Iris pigment epithelial cell (primary cell): ENCODE measurements at places on chromosomes 4 and X.

DNA sequence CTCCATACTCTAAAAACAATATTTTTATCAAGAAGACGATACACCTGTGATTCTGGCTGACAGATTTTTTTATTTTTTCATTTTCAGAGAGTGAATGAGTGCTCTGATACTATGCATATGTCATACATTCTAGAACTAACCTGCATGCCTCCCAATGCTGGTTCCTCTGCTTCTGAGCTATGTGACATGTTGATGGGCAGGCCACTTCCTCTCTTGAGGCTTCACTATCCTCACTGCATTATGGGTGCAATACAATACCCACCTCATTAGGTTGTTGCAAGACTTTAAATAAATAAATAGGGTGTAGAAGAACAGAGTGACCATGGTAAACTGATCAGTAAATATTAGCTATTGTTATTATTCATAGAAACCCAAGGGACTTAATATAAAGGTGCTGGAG, 408.3 kb downstream of the HNRNPD start:
- no peak for DNase-seq

DNA sequence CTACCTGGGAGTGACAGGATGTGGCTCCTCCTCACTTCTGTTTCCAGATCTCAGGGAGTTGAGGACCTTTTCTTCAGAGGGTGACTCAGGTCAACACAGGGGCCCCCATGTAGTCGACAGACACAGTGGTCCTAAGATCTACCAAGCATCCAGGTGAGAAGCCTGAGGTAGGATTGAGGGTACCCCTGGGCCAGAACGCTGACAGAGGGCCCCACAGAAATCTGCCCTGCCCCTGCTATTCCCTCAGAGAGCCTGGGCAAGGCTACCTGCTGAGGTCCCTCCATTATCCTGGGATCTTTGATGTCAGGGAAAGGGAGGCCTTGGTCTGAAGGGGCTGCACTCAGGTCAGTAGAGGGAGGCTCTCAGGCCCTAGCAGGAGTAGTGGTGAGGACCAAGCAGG, 1.5 kb downstream of the MAGEA12 start:
- DNase-seq, result no peak

- DNase-seq, result peak; percentile 69
Measured at GRCh38 chr4:163548481-163549243, 54.2 kb downstream of the TMA16 start.

DNA sequence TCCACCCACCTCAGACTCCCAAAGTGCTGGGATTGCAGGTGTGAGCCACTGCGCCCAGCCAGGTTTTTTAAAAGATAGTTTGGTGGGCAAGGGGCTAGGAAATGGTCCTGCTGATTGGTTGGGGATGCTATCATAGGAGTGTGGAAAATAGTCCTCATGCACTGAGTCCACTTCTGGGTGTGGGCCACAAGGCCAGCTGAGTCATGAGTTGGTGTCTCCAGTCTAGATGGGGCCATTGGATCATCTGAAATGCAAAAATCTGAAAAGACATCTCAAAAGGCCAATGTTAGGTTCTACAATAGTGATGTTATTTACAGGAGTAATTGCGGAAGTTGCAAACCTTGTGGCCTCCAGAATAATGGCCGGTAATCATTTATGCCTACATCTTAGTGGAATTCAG, 221.1 kb downstream of the ZNF674 start:
- DNase-seq, result no peak

DNA sequence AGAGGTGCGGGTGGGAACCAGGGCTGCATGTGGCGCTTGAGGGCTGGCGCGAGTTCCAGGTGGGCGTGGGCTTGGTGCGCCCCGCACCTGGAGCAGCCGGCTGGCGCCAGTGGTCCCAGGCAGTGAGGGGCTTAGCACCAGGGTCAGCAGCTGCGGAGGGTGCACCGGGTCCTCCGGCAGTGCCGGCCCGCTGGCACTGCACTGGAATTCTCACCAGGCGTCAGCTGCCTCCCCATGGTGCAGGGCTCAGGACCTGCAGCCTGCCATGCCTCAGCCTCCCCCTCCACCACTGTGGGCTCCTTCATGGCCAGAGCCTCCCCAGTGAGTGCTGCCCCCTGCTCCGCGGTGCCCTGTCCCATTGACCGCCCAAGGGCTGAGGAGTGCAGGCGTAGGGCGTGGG, 174.0 kb downstream of the ADAM29 start:
- DNase-seq, result no peak

- DNase-seq, result no peak
Measured at GRCh38 chrX:152925835-152926234, 28.0 kb downstream of the ZNF185 start.
